Anterior cingulate cortex (tissue), 58 donors: ENCODE measurements at places on chromosomes 12 and 14.

GRCh38 chr12:6613776-6614512, 6.8 kb upstream of the CHD4 start:
- DNase-seq, result peak; percentile 92

GRCh38 chr14:104460791-104461651, 118.5 kb upstream of the C14orf180 start:
- no peak for DNase-seq

GRCh38 chr12:2805143-2805520, 7.3 kb upstream of the ITFG2 start:
- DNase-seq, result no peak

DNA sequence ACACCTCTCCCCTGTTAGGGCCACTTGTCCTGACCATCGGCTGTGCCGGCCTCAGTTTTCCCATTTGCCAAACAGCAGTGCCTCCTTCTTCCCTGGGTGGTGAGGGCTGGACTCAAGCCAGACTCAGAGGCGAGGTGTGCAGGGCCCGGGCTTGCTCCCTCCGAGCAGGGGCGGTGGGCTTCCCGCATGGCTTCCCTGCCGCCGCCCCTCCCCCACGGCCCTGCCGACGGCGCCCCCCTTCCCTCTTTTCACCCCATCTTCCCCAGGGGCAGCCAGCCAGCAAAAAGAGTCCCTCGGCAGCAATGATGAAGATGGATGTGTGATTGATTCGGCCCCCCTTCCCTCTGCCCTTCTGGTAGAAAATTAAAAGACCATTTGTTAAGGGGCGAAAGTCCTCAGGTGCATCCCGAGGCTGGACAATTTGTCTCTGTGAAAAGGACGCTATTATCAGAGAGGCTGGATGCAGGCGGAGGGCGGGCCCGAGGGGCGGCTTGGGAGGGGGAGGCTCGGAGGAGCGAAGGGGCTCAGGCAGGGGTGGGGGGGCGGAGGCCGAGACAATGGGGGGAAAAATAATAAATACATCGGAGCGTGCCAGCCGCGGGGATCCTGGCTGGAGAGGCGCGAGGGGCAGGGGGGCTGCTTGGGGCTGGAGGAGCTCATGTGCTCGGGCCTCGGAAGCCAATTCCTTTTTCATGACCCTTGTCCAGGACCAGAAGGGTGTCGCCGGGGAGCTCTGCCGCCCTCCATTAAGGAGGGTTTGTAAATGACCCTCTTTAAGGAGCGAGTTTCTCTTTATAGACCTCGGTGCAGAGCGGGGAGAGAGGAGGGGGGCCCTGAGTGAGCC, 48.0 kb upstream of the LHX5 start:
- DNase-seq, result no peak

- no peak for DNase-seq
Observed at GRCh38 chr14:69317780-69318179, 57.8 kb downstream of the GALNT16 start.

DNA sequence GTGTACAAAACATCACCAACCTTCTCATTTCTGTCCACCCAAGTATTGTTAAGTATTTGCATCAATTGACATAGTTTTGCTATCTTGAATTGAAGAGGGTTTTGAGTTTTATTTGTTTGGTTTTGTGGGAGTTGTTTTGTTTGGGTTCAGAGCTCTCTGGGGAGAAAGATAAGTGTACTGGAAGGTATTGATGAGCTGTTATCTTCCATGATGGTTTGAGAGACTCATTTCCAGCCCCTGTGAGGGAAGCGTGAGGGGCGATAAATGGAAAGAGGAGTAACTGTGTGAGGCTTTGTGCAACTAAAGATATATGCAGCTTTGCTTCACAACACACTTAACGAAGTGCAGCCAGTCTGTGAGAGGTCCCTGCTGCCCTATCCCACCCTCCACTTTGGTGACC, 15.7 kb upstream of the CIPC start:
- DNase-seq, result no peak

DNA sequence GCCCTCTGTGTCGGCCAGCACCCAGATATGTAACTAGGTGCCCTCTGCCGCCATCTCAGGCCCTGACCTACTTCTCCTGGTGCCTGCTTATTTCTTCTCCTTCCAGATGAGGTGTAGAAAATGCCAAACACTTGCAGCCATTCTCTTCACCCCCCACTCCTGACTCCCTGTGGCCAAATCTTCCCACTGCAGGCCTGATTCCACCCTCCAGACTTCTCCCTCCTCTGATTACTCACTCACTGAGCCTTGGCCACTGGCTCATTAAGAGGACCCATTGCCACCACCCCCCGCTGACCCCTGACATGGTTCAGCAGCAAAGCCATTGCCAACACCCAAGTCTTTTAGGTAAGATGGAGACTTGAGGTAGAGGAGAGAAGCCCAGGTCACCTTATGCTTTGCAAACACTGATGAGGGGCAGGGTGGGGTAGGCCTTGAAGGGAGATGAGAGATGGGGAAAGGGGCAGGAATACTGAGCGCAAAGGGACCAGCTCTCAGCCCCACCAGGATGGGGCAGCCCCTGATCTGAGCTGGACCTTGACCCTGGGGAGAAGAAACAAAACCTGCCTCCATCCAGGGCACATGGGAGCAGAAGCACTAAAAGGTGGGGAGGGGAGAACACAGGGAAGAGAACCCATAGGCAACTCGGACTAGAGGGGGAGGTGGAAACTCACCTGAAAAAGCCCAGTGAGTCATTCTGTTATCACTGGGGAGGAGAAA, 25.1 kb upstream of the ANO2 start:
- no peak for DNase-seq

DNA sequence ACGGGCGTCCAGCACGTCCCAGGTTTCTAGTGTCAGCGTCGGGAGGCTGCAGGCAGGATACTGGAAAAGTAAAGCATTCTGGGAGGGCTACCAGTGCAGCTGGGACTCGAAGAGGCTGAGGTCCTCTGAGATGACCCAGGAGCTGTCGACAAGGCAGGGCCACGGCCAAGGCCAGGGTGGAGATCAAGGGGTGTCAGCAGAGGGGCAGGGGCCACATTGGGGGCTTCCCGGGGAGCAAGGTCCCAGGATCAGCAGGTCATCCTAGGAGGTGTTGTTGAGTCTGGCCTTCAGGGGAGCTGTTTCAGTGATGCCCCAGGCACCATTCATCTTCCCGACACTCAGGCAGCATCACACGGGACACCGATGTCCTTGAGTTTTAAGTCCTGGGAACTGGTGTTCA, 377.8 kb upstream of the SFSWAP start:
- DNase-seq, result no peak

DNA sequence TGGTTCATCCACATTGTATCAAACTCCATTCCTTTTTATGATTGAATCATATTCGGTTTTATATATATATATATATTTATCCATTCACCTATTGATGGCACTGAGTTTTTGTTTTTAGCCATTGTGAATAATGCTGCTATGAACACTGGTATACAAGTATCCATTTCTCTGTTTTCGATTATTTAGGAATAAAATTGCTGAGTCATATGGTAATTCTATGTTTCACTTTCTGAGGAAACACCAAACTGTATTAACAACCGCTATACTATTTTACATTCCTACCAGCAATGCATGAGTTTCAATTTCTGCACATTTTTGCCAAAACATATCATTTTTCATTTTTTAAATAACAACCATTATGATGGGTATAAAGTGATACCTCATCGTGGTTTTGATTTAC, 104.7 kb downstream of the C12orf42 start:
- no peak for DNase-seq

- DNase-seq, result no peak
Observed at GRCh38 chr12:66984962-66985361, 284.2 kb upstream of the CAND1 start.

- no peak for DNase-seq
Observed at GRCh38 chr12:118345355-118345754, 27.4 kb downstream of the TAOK3 start.

- no peak for DNase-seq
Observed at GRCh38 chr12:80763874-80764273, 47.2 kb downstream of the MYF5 start.
